ENCODE measurements at places on chromosomes 2 and 18. TPM values are rescaled to one million over a fixed set of nuclear protein-coding genes. Genes with fewer than 3 reads are reported as not detected.

UGT1A8 gene
- total RNA-seq = not detected

ACADL gene
- total RNA-seq = 0.26 TPM

DOK6 gene
- 11.9 TPM for total RNA-seq

MARCO gene
- total RNA-seq = not detected

CCDC141 gene
- 0.15 TPM for total RNA-seq

GPAT2 gene
- 0.27 TPM for total RNA-seq

CTLA4 gene
- not detected for total RNA-seq

GRHL1 gene
- 3.4 TPM for total RNA-seq

CTAGE1 gene
- total RNA-seq = not detected

ESPNL gene
- total RNA-seq = 0.63 TPM

CFAP210 gene
- total RNA-seq = 1.7 TPM

- ATAC-seq = no peak
Measured at GRCh38 chr2:114032705-114033104, 142.8 kb downstream of the ACTR3 start.

- no peak for ATAC-seq
Measured at GRCh38 chr2:100301881-100302584, 20.3 kb downstream of the LONRF2 start.

- no peak for ATAC-seq
Measured at GRCh38 chr18:51767293-51767692, 569.8 kb upstream of the MEX3C start.

- ATAC-seq = no peak
Measured at GRCh38 chr2:141329964-141330363, 800.9 kb downstream of the LRP1B start.

- ATAC-seq = no peak
Measured at GRCh38 chr18:49279487-49279886, 181.0 kb downstream of the DYM start.

DNA sequence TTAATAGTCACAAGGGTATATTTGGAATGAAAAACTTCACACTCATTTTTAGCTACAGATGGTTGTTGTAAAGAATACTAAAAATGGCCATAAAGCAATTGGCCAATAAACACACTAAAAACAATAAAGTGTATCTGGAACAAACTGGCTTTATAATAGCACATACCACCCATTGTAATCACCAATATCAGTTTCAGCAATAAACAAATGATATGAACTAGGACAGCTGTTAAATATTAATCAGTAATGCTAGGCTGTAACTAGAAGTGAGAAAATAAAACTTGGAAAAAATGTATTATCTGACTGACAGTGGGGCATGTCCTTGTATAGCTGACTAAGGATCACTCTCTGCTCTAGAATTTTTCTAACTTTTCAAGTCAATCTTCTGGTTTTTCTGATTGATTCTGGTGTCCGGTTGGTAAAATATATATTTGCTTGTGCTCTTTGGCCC, 312.5 kb downstream of the RND3 start:
- ATAC-seq = no peak

GRCh38 chr2:160353166-160353565, 140.4 kb downstream of the RBMS1 start:
- no peak for ATAC-seq

DNA sequence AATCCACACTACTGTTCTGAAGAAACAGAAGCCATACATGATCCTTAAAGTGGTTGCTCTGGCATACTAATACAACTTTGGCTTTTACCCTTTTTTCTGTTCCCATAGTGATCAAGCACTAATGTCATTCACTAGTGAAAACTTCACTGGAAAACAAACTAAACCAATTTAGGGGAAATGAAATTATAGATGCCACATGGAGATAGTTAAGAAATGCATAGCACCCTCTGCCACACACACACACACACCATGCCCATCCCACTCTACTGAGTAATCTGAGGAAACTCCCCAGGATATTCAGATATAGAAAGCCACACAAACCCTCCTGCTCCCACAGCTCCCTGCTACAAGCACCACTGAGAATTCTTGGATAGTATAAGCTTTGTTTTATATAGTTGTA, 39.1 kb downstream of the SLC3A1 start:
- peak; percentile 83 for ATAC-seq

DNA sequence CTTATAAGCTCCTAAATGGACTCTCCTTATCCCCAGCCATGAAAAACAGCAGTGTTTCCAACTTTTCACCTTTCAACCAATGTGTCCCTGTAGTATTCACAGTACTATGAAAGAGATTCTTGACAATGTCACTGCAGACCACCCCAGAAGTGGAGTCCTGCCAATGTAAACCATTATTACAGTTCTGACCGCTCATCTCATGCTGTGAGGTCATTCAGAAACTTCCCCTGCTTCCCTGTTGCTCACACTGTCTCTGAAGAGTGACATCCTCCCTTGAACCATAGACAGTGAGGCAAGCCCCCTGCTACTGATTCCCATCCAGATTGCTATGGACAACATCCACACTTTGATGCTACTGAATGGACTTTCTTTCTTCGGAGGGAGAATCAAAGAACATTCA, 1523.7 kb upstream of the ACVR2A start:
- ATAC-seq = no peak

GRCh38 chr18:53458944-53459580, 765.4 kb downstream of the MBD2 start:
- no peak for ATAC-seq

- ATAC-seq = no peak
Measured at GRCh38 chr2:8633186-8633734, 48.6 kb upstream of the ID2 start.
